Kidney epithelial cell (primary cell): ENCODE measurements at places on chromosomes 13 and 19. TPM values are rescaled to one million over a fixed set of nuclear protein-coding genes. Genes with fewer than 3 reads are reported as not detected.

CD320 gene
- total RNA-seq = 85.6 and 104 TPM in 2 replicates

GRCh38 chr19:27964185-27964584 lies 1248.8 kb downstream of the UQCRFS1 start:
- no peak for DNase-seq

- DNase-seq = no peak
These were observed 91.3 kb downstream of the IER2 start for GRCh38 chr19:13241231-13242104.

KIR3DL2 gene
- total RNA-seq = not detected in 2 replicates

SYCN gene
- not detected in 2 replicates for total RNA-seq

DNA sequence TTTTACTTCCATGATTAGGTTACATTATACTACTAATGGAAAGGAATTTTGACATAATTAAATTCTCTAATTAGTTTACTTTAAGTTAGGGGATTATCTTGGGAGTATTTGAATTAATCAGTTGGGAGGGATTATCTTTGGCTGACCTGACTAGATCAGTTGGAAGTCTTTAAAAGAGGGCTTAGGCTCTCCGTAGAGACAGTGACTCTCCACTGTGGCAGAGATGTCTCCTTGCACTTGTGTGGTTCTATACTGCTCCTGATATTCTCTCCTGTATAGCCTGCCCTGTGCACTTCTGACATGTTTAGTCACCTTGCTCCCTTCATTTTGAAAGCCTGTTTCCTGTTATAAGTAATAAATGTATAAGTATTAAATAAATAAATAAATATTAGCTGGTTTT lies 1612.3 kb upstream of the PRR20A start:
- DNase-seq = no peak

RDH8 gene
- not detected in 2 replicates for total RNA-seq

WIZ gene
- 42.7 and 64.1 TPM in 2 replicates for total RNA-seq

DNA sequence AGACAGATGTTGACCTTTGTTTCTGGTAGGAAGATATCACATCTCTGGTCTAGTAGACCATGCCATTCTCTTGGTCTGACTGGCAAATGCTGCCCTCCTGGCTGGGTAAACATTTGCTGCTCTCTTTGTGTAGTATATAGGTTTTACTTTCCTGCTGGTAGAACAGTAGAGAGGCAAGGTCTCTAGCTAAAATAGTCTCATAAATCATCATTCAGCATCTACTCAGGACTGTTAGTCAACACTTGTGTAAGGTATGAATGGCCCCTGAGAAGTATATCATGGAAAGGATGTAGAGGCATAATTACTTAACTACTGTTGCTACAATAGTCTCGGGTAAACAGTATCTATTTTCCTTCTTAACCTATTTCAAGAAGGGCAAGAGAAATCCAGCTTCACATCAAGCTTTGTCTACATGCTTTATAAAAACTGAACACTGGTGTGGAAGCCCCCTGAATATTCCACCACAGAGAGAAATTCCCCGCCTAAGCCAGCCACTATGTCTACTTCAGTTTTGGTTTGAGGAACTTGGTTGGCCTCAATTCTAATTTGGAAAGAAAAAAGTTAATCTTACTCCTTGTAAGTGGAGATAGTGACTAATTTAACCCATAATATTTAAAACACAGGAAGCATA lies 18.4 kb upstream of the MYCBP2 start:
- DNase-seq = no peak

- no peak for DNase-seq
These were observed 24.3 kb downstream of the ZNF112 start for GRCh38 chr19:44332145-44332544.

COMP gene
- not detected in 2 replicates for total RNA-seq

GRCh38 chr13:37047846-37048245 lies 11.6 kb downstream of the SUPT20H start:
- no peak for DNase-seq

DNA sequence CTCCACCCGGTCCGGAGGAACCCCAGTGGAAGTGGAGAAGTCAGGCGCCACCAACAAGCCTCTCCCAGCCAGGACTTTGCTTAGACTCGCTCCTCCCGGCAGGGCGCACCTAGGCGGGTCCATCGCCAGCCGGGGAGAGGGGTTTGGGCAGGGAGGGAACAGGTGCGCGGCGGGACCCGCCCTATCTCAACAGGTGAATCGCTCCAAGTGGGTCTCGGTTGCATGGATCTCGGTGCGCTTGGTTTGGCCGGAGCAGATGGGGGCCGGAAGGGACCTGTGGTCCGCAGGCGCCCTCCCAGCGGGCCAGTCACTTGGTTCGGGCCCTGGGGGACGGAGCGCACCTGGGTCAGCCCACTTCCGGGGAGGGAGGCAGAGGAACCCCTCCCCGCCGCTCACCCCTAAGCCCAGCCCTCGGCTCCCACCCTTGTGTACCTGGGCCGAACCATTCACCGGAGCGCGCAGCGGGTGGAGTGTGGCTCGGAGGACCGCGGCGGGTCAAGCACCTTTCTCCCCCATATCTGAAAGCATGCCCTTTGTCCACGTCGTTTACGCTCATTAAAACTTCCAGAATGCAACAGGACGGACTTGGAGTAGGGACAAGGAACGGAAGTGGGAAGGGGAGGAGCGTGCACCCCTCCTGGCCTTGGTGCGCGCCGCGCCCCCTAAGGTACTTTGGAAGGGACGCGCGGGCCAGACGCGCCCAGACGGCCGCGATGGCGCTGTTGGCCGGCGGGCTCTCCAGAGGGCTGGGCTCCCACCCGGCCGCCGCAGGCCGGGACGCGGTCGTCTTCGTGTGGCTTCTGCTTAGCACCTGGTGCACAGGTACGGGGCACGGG lies at the start of gene LSR:
TSS of gene LSR (plus strand) at position 693 of the 836 bp plus-strand sequence. CDS start at position 714, 21 bp downstream.
- peak; percentile 55 for DNase-seq

NCAN gene
- total RNA-seq = 0.17 TPM in 1 of 2 replicates, not detected in the other

DNA sequence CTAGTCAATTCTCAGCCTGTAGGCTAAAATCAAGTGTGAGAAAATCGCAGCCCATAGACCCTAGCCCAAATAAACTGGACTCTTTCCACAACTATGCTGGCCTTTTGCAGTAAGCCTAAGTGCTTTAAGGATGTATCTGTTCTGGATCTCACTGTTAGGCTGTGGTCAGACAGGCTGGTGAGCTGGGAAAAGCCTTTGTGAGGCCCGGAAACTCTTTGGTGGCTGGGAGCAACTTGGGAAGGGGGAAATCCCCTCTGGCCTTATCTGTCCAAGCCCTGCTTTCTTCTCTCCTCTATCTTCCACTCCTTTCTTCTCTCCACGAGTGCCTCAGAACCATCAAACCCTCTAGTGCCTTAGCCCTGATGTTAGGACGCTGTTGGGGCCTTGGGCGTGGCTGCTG lies 135.4 kb downstream of the LACC1 start:
- no peak for DNase-seq

GRCh38 chr19:4831304-4831978 lies at the start of gene TICAM1:
TICAM1 (minus strand) TSS chr19:4831712; CDS start chr19:4818377, 13,335 bp downstream.
- DNase-seq = no peak

B3GNT8 gene
- 1.2 and 2.7 TPM in 2 replicates for total RNA-seq

DNA sequence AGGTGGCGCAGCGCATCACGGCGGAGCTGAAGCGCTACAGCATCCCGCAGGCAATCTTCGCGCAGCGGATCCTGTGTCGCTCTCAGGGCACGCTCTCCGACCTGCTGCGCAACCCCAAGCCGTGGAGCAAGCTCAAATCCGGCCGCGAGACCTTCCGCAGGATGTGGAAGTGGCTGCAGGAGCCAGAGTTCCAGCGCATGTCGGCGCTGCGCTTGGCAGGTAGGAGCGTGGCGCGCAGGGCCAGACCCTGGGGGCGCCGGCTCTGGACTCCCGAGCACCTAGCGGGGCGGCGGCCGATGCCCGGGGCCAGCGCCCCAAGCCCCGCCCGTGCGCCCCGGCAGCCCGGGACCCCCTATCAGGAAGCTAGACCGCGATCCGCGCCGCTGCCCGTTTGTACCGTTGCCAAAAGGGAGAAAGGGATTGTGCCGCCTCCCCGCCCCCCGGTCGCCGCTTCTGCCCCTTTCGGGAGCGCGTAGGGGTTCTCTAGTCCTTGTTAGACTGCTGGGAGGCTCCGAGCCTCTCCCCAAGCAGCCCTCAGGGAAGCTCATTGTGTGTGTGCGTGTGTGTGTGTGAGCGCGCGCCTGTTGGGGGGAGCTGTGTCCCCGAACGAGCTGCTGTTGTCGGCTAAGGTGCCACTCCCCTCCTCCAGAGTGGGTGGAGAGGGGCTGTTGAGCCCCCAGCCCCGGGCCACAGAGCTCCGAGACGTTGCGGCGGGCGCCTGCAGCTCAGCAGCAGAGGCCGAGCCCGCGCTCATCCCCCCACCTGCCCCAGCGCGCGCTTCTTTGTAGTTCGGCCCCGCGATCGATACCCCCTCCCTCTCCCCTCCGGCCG lies 1.5 kb downstream of the ONECUT3 start:
- DNase-seq = no peak

DNA sequence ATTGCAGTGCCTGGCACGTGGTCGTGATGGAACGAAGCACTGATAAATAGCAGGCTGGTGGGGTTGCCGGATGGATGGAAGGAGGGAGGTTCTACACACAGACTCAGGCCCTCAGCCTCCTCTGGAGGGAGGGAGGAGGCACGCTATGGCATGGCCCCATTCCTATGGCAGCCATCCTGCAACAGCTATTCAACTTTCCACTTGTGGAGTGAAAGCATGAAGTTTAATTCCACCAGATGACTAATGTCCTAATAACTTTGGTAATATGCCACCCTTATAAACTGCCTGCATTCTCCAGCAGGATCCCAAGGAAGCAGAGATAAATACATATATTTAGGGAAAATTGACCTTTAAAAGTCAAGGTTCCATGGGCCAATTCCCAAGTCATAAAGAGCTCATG lies 92.4 kb downstream of the KL start:
- DNase-seq = no peak

FCHO1 gene
- 1.5 and 3.8 TPM in 2 replicates for total RNA-seq

ZNF541 gene
- total RNA-seq = not detected in 2 replicates

ZSCAN22 gene
- 2.0 and 4.0 TPM in 2 replicates for total RNA-seq

ZIK1 gene
- total RNA-seq = 6.8 and 9.3 TPM in 2 replicates

FUT1 gene
- 10.4 and 12.3 TPM in 2 replicates for total RNA-seq

DNA sequence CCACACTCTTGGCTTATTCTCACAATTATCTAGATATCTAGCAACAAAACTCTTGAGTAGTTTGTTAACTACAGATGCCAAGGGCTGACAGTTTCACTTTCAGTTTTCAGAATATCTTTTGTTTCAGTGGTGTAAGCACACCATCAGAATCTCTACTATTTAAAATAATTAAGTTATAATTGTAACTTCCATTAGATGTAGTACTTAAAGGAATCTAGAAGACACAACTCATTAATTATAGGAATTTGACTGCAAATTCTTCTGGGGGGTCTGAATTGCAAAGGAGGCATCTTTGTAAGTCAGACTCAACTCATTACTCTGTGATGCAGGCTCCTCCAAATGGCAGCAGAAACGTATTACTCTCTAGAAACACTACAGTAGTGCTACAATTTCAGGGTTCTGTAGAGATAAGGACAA lies 44.9 kb upstream of the USPL1 start:
- DNase-seq = no peak
